ENCODE measurements at places on chromosomes 16 and 17.

DNA sequence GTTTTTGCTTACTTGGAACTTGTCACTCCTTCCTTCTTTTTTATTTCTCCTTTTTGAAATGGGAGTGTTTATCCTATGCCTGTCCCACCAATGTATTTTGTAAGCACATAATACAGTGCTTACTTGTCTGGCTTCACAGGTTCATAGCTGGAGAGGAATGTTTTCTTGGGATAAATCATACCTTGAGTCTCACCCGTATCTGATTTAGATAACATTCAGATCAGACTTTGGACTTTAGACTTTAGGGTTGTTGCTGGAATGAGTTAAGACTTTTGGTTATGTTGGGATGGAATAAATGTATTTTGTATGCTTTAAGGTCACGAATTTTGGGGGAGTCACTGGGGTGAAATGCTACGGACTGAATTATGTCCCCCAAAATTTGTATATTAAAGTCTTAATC is 13.0 kb upstream of the LRRC75A start:
- DNase-seq: no peak

GRCh38 chr16:48276102-48276501 is 28.8 kb upstream of the ABCC11 start:
- DNase-seq: no peak

DNA sequence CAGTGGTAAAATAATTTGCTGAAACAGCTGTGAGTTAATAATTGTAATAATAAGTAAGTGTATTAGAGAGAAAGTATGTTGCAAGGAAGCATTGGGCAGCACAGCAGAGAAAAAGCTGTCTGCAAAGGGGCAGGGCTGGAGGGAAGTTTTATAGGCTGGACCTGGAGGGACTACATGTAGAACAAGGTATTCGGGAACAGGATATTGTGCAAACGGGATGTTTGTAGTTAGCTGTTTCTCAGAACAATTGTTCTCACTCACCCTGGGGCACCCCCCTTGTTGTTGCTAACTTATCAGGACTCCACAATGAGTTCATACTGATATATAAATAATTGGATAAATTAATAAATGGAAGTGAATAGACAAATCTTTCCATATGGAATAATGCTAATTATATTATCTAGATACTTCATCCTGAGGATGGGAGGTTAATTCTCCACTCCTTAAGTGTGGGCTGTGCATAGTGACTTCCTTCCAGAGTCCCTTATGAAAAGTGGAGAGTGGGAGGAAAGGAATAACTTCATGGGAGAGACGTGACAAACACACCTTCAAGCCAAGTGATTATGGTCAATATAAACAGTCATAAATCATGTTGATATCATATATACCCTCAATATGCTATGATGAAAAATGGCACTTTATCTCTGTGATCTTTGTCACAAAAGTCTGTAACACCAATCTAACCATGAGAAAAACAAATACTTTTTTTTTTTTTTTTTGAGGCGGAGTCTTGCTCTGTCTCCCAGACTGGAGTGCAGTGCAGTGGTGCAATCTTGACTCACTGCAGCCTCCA is 85.4 kb downstream of the PPM1E start:
- DNase-seq: no peak

- no peak for DNase-seq
Observed at GRCh38 chr16:14489460-14489859, 140.6 kb downstream of the PARN start.

DNA sequence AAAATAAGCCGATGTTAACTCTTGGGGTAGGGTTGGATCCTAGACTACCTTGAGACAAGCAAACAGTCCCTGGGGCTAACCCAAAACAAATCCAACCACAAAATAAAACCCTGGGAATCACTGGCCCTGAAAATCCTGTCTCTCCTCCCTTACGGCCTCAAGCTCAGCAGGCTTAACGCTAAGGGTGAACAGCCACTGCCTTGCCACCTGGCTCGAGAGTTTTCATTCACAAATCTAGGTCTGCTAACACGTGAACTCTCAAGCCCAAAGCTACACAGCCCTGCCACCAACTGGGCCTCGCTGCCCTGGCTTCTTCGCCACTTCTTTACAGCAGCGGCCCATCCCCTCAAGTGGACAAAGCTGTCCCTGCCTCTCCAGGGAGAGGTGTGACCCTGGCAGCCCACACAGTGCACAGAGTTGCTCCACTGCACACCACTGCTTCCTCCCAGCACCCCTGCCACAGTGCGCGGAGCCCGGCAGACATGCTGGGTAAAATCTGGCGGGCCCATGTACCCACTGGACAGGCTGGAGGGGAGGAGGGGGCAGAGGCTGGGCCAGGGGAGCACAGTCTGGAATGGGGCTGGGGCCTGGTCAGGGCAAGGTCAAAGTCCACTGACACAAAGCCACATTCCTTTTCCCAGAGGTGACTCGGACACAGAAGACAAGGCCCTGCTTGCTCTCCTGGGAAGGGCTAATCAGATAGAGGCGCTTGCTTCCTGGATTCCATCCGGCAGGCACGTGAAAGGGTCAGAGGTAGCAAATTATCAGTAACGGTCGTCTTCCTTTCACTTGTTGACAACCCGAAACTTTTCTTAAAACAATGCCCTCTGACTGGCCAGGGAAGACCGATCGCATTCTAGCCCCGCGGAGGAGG is 996 bp downstream of the PCYT2 start:
- DNase-seq: no peak

DNA sequence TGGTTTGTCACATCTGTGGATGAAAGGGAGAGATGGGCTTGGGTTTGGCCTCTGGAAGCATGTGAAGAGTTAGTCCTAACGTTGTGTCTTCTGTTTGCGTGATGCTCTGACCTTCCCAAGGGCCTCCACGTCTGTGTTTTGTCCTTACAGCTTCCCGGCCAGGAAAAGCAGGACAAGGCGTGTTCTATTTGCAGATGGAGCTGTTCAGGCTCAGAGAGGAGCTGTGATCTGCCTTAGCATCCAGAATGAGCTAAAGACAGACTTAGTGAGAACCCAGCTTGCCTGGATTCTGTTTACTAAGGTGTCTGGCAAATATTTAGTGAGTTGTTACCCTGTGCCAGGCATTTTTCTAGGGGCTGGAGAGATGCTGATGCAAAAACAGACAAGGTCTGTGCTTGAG is 282.1 kb downstream of the CBLN1 start:
- no peak for DNase-seq

DNA sequence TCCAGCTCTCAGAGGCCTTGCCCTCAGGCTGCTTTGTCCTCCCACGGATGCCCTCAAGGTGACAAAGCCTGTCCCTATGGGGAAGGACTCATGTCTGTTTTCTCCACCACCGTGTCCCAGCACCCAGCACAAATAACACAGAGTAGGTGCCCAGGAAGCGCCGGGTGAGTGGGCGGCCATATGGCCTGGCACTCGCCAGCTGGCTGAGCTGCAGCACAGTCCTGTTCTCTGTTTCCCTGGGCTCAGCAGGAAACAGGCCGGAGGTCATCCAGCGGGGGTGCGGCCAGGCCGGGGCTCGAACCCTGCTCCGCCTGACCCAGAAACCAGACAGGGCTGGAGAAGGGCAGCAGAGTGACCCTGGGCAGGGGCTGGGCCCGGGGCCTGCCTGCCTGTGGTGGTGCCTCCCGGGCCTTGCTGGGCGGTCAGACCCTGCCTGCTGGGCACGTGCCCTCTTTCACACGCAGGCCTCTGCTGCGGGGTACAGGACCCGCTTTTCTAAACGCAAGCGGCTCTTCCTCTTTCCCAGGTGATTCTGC is 139.0 kb upstream of the CIBAR2 start:
- DNase-seq: no peak

- DNase-seq: no peak
Observed at GRCh38 chr16:68079626-68080344, 5.4 kb upstream of the NFATC3 start.

- DNase-seq: no peak
Observed at GRCh38 chr17:33398386-33398785, 105.3 kb upstream of the ASIC2 start.

DNA sequence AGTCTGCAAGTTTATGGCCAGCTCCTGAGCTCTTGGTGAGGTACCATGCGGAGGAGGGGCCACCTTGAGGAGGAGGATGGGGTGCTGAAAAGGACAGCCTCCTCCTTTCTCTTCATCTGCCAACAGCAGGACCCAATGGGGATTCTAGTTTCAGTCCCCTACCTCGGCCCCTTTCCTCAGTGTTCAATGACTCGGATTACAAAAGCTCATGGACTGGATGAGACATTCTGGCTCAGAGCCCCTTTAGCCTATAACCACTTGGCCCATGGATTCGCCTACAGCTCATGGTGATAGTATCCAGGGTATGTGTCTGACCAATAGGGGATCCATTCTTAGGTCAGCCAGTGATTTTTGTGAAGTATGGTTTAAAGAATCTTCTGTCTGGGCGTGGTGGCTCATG is 8.5 kb upstream of the PIK3R6 start:
- DNase-seq: no peak

DNA sequence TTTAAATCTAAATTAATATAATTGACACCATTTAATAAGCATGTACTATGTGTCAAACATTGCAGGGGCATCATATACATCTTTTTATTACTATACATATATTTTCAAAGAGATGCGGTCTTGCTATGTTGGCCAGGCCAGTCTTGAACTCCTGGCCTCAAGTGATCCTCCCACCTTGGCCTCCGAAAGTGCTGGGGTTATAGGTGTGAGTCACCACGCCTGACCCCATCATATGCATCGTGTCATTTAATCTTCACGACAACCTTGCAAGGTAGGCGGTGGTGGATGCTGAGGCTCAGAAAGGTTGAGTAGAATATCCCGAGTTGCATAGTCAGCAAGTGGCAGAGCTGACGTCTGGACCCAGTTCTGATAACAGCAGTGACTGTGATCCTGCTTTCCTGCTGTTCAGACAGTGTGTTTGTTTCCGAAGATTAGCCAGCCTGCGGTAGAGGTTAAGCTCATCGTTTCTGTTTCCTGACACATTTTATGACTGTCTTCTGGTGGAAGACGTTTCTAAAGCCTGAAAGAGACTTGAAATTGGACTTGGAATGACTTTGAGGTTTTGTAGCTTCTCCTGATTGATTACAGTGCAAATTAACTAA is 316.6 kb downstream of the SNX29 start:
- no peak for DNase-seq

DNA sequence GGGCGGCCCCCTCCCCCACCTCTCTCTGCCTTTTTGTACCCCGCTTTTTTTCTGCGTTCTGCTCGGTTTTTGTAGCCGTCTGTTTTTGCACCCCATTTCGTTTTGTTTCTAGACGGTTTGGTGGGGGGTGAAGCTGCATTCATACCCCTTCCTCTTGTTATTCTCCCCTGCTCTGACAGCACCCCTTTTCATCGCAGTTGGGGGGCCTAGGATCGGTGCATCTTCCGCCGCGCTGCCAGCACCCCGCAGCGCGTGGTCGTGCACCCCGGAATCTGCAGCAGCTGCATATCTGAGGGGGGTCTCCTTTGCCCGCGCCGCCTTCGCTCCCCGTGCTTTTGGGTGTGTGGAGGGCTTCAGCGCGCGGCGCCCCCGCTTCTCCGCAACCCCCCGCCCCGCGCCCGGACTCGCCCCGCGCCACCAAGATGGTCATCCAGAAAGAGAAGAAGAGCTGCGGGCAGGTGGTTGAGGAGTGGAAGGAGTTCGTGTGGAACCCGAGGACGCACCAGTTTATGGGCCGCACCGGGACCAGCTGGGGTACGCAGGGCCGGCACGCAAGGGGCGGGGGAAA is 455 bp downstream of the ATP1B2 start:
- no peak for DNase-seq

- no peak for DNase-seq
Observed at GRCh38 chr16:1965396-1966001, 873 bp upstream of the RPS2 start.

- no peak for DNase-seq
Observed at GRCh38 chr17:15510361-15510760, 42.9 kb upstream of the CDRT4 start.

DNA sequence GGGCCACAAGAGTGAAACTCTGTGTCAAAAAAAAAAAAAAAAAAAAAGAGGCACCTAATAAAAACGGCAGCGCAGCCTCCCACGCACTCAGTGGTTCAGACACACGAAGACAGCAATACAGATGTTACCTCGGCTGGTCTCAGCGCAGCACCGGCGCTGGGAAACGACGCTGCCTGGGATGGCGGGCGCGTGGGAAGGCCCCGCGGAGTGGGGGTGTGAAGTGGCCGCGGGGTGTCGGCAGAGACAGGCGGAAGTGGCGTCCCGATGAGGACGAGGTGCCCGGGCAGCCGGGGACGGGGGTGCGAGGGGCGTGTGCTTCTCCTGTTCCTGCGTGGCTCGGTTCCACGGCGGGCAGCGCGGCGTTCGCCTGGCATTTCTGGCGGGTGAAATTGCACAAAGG is 179.4 kb downstream of the BANP start:
- DNase-seq: no peak

DNA sequence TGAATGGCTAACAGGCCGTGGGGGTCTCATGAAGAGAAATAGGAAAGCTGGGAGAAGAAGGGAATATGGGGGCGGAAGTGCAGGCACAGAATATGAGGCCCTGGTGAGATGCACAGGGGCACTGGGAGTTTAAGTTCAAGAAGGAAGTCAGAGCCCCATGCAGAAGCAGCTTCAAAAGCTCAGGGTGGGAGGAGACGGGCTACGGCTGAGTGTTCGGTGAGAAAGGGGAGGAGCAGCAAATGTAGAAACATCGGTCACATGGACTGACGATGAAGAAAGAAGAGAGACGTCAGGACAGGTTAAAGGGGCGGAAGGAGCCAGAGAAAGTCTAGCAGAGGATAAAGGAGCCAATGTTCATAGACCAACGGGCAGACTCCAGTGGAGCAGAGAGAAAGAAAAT is 204.5 kb upstream of the ZFHX3 start:
- no peak for DNase-seq

DNA sequence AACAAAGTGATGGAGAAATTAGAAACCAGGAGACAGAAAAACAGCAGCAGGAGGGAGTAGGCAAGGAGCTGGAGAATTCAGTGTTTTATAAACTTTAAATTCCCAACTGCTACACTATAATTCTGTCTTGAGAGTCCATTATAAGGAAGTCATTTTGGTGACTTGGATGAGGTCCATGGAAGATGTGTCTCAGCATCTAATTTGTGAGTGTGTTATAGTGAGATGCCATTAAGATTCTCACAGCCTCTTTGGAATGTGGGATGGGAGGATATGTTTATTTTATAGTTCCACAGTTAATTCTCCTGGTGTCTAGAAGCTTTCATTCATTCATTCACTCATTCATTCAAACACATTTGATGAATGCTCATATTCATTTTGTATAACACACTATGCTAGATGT is 206.0 kb upstream of the MYOCD start:
- DNase-seq: no peak

DNA sequence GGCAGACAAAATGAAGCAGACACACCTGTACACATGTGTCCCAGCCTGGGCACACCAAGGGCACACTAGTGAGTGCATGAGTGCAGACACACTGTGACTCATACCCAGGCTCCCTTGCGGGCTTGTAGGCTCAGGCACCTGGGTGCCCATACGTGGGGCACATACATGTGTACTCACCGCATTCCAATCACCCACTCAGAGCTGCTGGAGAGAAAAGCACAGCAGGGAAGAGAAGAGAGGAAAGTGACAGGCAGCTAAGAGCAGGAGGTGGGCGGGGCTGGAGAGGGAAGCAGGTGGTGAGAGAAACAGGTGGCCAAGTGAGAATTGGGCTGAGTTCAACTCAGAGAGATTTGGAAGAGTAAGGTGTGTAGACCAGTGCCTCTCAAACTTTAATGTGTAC is 54.0 kb downstream of the TMEM132E start:
- no peak for DNase-seq

- no peak for DNase-seq
Observed at GRCh38 chr16:4115209-4115948, 863 bp downstream of the ADCY9 start.

- DNase-seq: no peak
Observed at GRCh38 chr16:9159839-9160550, 68.6 kb downstream of the HAPSTR1 start.

GRCh38 chr16:69267633-69268032 is 43.5 kb upstream of the VPS4A start:
- no peak for DNase-seq
